ENCODE measurements at places on chromosomes 1 and 21.

DNA sequence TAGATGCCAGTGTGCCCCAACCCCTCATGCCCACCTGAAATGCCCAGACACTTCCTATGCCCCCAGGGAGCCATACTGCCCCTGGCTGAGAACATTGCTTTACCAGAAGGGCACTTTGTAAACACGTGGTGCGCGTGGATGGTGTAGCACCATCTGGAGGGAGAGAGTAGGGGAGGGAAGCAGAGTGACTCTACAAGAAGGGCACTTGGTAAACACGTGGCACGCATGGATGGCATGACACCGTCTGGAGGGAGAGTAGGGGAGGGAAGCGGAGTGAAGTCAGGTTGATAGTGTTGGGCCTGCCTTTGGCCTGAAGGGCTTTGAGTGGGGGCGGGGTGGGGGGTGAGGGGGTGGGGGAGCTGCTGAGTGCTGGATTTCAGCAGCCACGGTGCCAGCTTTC lies 324.0 kb upstream of the VAMP3 start:
- DNase-seq = no peak

DNA sequence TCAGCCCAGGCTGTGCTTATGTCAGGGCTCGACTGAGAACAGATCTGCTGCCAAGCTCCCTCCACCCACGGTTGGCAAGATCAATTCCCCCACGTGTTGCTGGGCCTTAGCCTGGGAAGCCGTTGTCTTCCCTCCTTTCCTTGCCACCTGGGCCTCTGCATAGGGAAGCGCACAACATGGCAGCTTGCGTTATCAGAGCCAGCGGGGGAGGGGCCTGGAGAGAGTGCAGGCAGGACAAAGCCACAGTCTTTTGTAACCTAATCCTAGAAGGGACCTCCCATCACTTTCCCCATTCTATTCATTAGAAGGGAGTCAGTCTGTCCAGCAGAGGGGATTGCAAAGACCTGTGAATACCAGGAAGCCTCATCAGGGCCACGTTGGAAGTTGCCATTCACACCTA lies 17.0 kb upstream of the IGSF21 start:
- DNase-seq = no peak

DNA sequence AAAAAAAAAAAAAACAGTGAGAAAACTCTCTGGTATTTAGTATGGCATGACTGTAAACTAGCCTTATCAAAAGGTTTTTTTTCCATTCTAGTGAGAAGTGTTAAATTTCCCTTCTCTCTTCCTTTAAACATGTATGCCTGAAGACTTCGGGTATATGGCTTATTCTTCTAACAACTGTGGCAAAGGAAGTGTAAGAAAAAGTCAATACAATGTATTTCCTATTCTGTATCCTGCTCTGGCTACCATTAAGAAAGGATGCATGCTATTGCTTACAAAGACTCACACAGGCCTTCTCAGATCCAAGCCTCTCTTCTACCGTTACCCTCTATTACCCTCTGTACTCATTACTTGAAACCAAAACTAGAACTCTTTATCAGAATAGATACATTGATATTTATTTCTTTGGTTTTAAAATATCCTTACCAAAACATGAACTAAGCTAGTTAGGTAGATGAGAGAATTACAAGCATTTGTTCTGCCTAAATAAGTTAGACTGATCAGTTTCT lies 8.4 kb downstream of the CEPT1 start:
- DNase-seq = no peak

DNA sequence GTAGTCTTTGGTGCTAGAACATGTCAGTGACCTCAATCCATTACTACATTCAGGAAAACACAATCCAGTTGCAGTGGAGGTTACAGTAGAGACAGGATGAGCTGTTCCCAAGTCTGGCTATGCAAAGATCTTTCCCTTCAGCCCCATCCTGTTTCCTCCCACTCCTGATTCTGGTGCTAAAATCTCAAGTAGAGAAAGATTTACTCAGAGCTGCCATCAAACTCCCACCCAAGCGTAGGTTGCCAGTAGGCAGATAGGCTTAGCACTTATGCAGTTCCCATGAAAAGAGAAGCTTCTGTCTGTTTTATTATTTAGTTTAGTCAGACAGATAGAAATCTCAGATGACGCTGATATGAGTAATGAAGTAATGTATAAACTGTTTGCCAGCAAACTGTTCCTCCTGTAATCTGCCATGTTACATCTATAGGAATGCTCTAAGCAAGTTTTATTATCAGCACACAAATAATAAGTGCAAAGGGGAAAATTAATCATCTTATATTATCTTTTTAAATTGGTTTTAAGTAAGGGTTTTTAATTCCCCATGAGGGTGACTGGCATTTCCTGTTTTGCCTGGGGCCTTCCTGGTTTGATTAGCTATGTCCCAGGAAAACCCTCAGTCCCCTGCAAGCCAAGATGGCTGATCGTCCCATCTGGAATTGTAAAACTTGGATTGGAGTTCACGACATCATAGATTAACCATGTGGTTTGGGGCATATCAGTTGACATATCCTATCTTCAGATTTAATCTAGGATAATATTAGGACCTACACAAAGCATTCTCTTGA lies 188.3 kb upstream of the PALMD start:
- DNase-seq = no peak

- DNase-seq = peak; percentile 37
These were observed 1.9 kb downstream of the TMEM53 start for GRCh38 chr1:44672254-44672955.

GRCh38 chr21:45834821-45835293 lies 146.7 kb upstream of the COL6A1 start:
- DNase-seq = no peak

DNA sequence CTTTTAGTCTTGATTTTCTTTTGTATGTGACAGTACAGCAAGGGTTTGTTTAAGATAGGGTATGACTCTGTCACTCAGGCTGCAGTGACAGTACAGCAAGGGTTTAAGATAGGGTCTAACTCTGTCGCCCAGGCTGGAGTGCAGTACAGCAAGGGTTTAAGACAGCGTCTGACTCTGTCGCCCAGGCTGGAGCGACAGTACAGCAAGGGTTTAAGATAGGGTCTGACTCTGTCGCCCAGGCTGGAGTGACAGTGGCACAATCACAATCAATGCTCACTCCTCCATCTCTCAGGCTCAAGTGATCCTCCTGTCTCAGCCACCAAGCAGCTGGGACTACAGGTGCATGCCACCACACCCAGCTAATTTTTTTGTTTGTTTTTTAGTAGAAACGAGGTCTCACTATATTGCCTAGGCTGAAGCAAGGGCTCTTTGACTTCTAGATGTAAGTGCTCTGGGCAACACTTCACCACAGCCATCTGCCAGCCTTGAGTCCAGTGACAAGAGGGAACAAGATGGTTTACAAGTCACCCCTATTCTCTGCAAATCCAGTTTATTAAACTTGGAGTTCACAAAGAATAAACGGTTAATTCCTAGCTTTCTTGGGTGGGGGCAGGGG lies 965 bp upstream of the SH2D5 start:
- no peak for DNase-seq

GRCh38 chr1:36920801-36921405 lies 113.4 kb downstream of the GRIK3 start:
- no peak for DNase-seq

GRCh38 chr1:198936371-198937083 lies 297.7 kb downstream of the PTPRC start:
- no peak for DNase-seq

GRCh38 chr1:10679496-10680220 lies 116.8 kb downstream of the CASZ1 start:
- DNase-seq = no peak

GRCh38 chr1:183303901-183304300 lies 114.3 kb downstream of the NMNAT2 start:
- no peak for DNase-seq

DNA sequence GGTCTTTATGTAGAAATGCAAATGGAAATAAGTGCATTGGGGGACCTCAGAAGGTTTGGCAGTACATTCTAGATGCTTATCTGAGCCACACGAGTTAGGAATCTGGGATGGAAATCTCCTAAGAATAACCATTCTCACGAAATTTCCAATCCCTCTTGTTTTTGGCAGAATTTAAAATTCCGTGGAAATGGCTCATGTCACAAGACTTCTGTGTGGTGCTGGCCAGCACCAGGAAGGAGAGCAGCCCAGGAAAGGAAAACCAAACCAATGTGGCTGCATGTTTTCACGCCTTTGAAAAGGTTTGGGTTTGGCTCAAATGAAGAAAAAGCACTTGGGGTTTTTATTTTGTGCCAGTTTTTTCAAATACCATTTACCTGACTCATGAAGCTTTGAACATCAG lies 80.1 kb upstream of the KCNK2 start:
- DNase-seq = no peak

- DNase-seq = no peak
These were observed 55.7 kb upstream of the TRABD2B start for GRCh38 chr1:48052923-48053291.

DNA sequence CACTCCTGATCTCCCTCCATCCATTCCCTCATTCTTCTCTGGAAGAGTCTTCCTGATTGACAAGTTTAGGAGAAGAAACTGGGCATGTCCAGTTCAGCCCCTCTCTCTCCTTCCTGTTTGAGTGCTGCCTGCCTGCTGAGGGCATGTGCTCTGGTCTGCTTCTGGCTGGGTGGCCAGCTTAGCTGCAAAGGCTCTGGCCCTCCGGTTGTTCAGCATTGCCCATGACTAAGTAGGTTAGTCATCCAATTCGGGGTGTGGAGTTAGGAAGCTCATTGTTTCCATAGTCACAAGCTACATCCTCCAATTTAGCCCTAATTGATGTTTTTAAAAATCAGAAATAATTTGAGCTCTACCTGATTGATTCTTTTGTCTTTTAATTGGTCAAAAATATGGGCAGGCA lies 25.6 kb upstream of the PLA2G2E start:
- DNase-seq = no peak

- no peak for DNase-seq
These were observed 205.8 kb upstream of the PLXNA2 start for GRCh38 chr1:208449951-208450350.

GRCh38 chr1:70714149-70714548 lies 303.1 kb downstream of the CTH start:
- no peak for DNase-seq

- DNase-seq = peak; percentile 22
These were observed 26.2 kb upstream of the TADA1 start for GRCh38 chr1:166902279-166902678.

DNA sequence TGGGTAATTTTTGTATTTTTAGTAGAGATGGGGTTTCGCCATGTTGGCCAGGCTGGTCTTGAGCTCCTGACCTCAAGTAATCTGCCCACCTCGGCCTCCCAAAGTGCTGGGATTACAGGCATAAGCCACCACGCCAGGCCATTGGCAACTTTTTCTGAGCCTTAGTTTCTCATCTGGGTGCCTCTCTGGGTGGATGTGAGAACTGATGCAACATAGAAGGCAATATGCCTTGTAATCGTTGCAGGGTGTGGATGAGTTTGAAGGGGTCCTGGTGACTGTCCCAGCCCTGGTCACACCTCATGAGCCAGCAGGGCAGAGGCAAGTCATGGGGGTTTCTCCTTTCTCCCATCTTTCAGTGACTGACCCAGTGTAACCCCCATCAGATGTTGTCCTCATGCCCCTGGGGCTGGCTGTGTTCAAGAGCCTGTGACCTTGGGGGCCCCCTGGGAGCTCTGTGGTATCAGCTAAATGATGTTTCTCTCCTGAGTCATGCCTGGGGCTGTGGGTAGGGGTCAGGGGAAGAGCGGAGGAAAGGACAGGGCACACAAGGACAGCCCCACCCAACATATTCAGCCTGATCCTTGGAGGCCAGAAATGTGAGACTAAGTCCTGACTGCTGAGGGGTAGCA lies 3.6 kb downstream of the COL9A2 start:
- DNase-seq = no peak

- DNase-seq = no peak
These were observed 1609.6 kb upstream of the B3GALT2 start for GRCh38 chr1:194795917-194796593.

DNA sequence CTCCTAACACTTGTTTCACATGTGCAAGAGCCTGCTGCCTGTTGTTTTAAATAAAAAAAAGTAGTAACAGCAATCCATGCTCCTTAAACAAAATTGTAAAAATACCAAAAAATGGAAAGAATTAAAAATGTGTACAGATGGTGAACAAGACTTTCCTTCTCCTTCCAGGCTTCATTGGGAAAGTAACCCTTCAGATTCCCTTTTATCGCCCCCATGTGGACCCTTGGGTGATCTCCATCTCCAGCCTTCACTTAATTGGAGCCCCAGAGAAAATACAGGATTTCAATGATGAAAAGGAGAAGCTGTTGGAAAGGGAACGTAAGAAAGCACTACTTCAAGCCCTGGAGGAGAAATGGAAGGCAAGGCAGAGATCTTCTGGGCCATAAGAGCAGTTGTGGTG lies 14.2 kb downstream of the VPS13D start:
- peak; percentile 27 for DNase-seq

DNA sequence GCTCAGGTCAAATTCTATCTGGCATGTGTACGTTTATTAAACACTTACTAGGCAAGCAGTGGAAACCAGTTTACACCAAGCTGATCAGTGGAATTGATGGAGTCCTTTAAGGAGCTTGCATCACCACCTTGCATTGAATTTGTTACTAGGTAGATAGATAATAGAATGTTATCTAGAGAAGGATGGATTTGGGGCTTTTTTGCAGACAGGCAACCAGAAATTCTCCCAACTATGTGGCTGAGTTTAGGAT lies 44.9 kb downstream of the HHAT start:
- no peak for DNase-seq

GRCh38 chr1:6827630-6828165 lies 42.4 kb downstream of the CAMTA1 start:
- DNase-seq = no peak

DNA sequence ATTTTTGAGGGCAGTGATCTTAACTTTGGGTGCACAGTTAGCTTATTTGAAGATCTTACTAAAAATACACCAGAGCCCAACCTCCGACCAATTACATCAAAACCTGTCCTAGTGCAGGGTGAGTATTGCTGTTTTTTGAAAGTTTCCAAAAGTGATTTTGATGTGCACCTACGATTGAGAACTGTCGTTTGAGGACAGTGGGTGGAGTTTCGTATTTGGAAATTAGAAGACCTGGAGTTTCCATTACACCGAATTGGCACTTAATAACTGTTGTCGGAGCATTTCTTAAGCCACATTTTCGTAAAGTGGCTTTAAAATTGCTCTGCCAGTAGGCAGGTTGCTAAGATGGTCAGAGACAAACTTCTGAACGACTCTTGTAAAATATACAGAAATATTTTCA lies 1.1 kb downstream of the SOD1 start:
- peak; percentile 17 for DNase-seq

DNA sequence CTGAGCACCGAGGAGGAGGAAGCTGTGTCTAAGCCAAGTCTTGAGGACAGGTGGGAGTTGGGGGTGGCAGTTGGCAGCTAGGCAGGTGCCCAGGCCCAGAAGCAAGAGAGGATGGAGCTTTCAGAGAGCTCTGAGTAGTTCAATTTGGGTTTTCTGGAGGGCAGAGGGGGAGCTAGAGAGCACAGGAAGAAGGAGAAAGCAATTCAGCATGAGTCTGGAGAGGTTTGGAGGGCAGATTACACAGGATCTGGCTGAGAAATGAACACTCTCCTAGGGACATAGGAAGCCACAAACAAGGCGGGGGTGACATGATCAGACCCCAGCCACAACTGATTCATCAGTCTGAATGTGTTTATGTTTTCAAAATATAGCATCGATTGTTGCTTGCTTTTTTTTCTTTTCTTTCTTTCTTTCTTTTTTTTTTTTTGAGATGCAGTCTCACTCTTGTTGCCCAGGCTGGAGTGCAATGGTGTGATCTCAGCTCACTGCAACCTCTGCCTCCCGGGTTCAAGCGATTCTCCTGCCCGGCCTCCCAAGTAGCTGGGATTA lies 23.8 kb downstream of the PTPRF start:
- DNase-seq = peak; percentile 26

- DNase-seq = no peak
These were observed 44.3 kb downstream of the TMEM51 start for GRCh38 chr1:15197591-15198447.

- DNase-seq = no peak
These were observed 10.0 kb upstream of the RAB7B start for GRCh38 chr1:206013026-206013795.
